NCI-H226 (cell line): ENCODE measurements at places on chromosomes 7 and 10.

- no peak for DNase-seq
Observed at GRCh38 chr10:33773886-33774480, 439.5 kb upstream of the NRP1 start.

- peak; percentile 66 for DNase-seq
Observed at GRCh38 chr7:27150568-27151340, 1.6 kb downstream of the HOXA3 start.

DNA sequence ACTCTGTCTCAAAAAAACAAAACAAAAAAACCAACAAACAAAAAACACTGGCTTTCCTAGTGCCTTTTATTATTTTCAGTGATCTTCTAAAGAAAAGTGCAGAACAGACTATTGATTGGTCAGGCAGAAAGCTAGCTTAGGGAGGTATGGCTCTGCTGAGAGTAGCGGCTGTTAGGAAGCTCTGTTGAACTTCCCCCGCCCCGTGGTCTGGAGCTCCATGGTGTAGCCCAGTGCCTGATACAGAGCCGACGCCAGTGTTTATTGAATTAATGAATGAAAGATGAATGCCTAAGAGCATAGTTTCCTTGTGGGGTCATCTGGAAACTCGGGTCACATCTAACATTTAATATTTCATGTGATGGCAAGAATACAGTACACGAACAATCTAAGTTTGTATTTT is 90.5 kb upstream of the ARMC3 start:
- no peak for DNase-seq

- DNase-seq: no peak
Observed at GRCh38 chr7:780516-780915, 51.8 kb upstream of the SUN1 start.

DNA sequence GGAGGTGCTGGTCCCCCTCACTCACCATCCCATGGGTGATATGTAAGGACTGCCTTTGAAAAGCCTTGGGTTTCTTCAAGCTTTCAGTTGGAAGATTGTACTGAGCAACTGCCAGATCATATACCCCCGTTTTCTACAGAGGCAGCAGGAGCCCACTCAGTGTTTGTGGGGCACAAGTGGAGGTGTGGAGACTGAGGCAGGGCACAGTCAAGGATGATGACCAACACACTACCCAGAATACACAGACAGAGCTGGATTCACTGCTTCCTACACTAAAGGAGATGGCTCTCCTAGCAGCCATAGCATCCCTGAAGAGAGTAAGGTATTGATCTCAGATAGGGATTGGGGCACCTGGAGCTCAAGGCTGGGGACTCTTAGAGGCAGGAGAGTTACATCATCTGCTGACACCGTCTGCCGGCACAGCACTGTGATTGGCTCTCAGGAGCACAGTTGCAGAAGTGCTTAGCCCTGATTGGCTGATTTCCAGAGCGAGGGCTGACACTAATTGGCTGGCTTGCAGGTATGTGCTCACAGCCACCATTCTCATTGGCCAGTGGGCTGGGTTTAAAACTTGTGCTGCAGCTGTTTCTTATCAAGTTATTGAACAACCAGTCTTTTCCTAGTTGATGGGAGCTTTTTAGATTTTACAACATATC is 77.9 kb upstream of the PFKP start:
- DNase-seq: no peak

GRCh38 chr10:31582365-31583052 is 263.5 kb downstream of the ZEB1 start:
- no peak for DNase-seq

- DNase-seq: no peak
Observed at GRCh38 chr10:85447690-85448089, 918.9 kb downstream of the GRID1 start.

DNA sequence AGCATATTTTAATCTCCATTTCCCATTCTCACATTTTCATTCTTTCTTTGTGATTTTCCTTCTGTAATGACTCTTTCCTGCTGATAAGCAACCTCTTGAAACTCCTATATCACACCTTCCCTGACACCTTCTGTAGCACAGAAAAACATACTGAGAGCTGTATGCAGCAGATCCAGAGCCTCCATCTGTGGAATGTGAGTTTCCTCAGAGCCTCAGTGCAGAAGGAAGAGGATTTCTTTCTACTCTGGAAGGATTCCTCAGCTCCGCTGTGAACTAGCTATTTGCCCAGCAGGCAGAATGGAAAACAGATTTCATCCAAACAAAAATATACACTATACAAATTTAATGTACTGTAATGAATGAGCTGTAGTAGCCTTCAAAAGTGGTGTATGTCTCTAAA is 841.3 kb upstream of the ZWINT start:
- no peak for DNase-seq

- DNase-seq: no peak
Observed at GRCh38 chr7:1749351-1749863, 79.3 kb downstream of the ELFN1 start.

GRCh38 chr7:53110425-53110824 is 75.0 kb downstream of the POM121L12 start:
- DNase-seq: no peak

- DNase-seq: no peak
Observed at GRCh38 chr10:130400890-130401289, 264.7 kb downstream of the GLRX3 start.

DNA sequence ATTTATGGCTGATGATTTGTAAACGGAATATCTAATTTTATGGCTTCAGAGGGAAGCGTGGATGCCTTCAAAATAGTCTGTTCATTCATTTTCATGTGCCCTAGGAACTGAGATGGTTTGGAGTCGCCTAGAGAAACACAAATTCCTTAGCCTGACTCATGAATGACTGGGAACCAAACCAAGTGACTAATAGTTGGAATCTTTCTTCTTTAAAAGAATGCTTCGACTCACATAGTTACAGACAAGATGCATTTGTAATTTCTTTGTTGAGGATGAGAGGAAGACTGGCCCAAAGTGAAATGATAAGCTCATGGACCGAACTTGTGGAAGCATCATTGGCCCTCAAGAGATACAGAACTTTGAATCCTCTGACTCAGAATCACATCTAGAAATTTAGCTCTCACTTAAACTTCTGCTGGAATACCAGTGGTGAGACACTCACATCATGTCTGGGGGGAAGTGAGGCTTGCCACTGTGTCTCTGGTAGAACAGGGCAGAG is 1107.2 kb downstream of the NRG3 start:
- DNase-seq: no peak

GRCh38 chr10:3766046-3766756 is 18.8 kb downstream of the KLF6 start:
- no peak for DNase-seq

DNA sequence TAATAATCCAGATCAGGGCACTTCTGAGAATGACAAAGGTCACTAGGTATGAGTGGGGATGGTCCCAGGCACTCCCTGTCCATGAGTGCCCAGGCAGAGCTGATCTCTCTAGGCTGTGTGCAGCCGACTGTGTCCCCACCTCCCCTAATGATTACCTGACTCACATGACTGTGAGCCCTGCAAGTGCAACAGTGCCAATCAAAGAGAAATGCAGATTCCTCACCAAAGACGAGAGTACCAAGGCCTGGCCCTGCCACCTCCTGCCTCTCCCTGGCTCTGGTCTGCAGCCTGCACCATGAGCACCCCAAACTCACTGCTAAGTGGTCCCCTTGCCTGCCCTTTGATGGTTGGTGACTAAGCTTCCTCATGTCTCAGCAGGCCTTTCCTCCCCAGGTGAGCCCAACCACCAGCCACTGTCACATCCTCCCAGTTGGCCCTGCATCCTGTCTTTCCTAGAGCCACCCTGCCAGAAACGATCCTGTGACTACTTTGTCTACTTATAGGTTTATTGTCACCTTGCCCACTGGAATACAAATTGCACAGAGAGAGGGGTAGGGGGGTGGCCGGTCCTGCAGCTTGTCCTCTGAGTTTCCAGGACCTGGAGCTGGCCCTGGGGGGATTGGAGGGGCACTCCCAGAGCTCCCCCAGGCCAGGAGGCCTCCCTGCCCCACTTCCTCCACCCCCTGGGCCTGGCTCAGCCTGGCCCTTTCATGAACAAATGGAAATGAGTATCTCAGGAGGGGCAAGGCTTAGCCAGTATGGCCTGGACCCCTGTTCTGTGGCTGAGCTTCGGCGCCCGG is 22.4 kb upstream of the GDF10 start:
- DNase-seq: no peak

DNA sequence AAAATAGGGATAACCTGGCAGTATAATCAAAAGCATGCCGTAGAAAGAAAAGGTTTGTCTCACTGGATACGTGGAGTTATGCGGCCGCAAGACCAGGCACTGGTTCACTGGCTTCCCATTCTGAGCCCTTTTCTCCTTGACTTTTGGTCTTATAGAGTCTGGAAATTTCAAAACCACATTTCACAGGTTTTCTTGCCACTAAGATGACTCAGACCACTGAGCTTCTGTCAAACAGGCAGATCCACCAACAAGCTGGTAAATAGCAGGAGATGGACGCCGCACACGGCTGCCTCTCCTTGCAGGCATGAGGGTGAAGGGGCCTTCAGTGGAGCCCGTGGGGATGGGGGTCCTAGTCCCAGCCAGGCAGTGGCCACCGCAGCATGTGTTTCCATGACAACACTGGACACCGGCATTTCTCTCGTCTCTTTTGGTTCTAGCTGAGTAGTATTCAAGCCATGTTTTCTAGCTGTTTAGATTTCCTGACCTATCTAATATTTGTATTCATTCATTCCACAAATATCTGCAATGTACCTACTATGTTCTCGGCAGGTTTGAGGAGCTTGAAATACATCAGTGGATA is 55.5 kb downstream of the KLF6 start:
- no peak for DNase-seq

DNA sequence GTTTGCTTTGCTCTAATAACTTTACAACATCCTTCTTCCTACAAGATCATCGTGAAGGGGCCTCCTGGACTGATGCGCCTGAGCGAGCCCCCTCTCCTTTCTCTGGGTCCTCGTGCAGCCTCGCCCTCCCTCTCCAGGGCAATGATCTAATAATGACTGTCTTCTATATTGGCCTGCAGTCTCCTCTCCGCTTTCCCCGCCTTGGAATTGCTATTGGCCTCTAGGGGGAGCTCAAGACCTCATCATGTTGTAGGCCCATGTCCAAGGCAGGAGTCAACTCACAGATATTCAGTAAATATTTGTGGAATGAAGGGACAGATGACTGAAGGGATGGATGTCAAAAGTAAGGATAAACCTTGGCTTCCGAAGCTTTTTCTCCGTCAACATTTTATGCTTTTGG is 1180.3 kb downstream of the TYW1 start:
- peak; percentile 67 for DNase-seq

DNA sequence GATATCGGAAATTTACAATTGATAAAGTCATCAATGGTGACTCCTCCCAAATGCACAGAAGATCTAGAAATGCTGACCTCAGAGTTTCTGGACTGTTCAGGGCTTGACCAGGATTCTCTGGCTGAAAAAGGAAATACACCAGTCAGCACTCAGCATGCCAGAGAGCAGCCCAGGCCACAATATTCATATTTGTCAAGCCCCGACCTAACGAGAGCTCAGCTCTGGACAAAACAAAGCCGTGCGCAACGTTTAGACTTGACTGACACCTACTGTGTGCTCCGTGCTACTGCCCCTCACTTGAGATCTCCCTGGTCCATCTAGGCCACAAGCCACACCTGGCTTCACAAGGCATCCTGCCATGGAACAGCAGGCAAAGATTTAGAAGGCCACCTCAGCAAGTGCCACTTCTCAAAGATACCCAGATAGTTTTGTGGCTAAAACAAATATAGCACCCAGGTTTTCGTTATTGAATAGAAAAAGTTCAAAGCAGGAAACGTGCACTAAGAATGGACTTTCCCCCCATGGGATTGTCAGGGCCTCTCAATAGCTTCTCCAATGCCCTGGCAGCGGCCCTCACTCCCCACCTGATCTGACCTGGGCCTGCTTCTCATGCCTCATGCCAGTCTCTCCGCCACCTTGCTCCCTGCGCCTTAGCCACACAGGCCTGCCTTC is 218.3 kb downstream of the FAM107B start:
- DNase-seq: no peak

- DNase-seq: no peak
Observed at GRCh38 chr7:44111761-44112160, 7.6 kb downstream of the AEBP1 start.

DNA sequence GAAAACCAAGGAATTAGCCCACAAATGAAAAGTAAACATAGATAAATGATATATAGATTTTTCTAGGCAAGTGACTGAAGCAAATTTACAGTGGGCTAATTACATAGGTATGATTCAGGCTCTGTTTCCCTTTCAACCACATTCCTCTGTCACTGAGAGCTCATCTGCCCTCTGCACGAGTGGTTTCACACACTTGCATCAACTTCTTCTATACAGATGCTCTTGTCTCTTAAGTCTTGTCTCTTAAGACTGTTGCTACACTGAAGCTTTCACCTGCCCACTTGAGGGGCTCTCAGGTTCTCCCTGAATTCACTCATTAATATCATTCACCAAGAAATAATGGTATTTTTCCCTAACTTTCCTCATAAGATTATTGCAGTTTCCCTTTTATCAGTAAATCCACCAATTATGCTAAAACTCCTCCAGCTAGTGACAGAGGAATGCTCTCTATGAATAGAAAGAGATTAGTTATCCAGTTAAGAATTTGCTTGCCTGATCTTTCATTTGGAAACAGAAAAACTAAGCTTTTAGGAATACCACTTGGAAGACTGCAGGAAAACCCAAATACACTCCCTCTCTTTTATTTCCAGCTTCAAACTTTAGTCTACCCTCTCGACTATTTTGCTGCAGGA is 95.7 kb downstream of the ELAPOR2 start:
- DNase-seq: no peak

DNA sequence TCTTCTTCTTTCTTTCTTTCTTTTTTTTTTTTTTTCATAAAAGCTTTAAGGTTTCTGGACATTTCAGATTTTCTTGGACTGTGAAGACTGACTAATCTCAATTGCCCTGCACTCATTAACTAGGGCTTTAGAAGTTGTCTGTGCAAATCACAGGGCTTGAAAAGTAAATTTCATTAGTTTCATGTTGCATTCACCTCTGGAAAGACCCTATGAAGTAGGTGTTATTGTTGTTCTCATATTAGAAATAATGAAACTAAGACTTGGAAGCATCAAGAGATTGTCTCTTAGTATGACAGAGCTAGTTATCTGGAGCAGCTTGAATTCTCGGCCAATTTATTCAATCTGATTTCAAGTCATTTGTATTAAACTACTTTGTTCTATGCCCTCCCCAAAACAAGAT is 28.2 kb upstream of the SEMA3D start:
- no peak for DNase-seq

GRCh38 chr7:95357623-95358022 is 33.3 kb upstream of the PON1 start:
- DNase-seq: no peak

DNA sequence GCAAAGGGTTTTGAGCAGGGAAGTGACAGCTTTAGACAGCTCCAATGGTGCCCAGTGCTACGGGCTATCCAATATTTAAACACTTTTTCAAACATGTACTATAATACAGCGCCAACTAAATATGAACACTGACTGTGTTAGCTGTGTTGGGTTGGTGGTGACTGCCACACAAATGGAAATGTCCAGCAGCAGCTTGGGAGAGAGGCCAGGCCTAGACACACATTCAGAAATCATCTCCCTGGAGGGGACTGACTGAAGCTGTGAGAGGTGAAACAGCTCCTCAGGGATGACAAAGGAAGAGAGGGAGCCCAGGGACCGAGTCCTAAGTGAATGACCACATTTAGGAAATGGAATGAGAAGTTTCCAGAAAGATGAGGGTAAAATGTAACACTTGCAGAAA is 115.8 kb downstream of the UBE2H start:
- DNase-seq: no peak
